ENCODE measurements at places on chromosomes 12 and 14.

DNA sequence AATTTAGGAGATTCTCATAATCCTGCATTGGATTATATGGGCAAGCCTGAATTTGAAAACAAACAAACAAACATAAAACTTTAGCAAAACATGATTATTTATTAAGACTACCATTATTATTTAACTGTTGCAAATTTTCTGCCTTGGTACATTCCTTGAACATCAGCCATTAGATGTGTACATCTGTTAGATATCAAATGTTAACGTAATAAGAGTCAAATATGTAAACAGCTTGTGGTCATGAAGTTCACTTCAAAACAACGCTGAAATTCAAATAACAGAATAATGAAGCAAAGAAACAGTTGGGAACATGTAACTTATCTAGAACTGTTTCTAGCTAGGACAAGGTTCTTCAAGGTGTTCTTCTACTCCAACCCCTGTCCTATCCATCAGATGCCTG, 14.3 kb upstream of the TMX1 start:
- DNase-seq, result no peak

DNA sequence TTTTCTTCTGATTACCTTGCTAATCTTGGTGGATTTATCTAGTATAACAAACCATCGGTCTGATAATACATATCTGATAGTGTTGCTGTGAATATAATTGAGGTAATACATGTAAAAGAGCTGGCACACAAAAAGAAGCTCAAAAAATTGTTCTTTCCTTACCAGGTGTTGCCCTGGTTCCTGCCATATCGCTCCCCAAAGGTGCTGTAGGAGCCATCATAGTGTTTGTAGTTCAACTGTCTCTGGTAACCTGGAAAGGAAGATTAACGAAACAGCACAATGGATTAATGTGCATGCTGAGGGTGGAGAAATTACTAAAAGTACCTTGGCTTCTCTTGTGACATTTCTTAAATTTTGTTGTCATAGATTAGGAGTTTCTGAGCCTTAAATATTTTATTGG, 36.6 kb downstream of the A2M start:
- DNase-seq, result no peak

DNA sequence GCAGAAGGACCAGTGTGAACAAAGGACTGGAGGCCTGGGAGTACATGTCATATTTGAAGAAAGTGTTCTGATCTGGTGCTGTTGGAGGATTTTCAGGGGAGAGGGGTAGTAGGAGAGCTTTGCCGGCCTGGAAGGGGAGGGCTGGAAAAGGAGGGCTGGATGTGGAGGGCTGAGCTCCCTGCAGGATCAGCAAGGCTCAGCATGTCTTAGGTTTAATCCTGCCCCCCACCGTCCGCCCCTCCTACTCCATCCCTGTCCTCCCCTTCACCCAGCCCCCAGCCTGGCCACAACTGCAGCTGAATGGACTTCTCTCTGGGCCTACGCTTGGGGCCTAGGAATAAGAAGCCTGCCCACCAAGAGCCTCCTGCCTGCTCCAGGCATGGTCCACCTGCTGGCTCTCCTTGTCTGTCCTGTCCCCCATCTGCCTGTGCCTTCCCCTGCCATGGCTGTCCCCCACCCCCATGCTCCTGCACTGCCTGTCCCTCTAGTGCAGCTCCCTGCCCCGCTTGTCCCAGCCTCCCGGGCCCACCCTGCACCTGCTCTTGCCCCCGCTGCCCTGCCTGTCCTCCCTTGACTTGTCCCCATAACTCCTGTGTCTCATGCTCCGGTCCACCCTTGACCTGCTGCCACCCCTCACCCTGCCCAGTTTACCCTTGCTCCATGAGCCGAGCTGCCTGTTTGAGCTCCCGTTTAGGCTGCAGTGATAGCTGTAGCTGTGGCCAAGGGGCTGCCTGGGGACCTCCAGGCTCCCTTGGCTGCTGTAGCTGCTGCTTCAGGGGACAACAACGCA, 9.8 kb upstream of the RARG start:
- no peak for DNase-seq

GRCh38 chr14:68341411-68342212, 451.3 kb downstream of the ZFP36L1 start:
- no peak for DNase-seq

- peak; percentile 10 for DNase-seq
Measured at GRCh38 chr12:26469421-26470180, 274.2 kb downstream of the SSPN start.

GRCh38 chr12:2453076-2453760, 341.6 kb upstream of the FKBP4 start:
- DNase-seq, result no peak

DNA sequence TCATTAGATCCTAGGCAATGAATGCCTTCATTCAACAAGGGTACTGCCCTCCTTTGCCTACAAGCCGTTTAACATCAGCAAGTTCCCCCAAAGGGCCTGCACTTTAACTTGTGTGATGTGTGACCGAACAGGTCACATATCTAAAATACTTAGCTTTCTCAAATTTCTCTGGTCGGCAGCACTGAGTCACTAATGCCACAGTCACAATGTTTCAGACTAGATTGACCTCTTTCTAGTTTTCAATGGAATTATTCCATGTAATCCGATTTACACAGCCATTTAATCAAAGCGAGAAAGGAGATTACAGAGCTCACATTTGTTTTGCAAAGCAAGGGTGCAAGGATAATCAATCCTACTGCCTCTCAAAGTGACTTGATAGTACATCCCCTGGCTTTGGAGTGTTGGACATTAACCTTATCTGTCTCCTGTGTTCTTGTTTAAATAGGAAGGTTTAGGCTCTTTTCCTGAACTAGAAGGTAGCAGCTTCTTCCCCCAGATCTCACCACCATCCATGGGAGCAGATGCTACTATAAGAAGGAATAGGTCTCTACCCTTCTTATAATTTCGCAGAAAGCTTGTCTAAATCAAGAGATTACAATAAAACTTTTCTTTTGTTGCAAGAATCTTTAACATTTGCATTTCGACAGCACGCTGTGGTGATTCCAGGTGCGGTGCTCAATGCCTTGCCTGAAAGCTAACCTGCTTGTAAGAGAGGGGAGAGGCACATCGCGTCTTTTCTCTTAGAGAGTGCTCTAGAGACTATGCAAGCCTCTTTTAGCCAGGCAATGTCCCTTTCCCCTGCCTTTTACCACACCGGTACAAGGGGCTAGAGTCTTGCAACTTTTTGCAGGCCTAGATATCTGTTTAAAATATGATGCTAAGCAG, 1.8 kb downstream of the KITLG start:
- DNase-seq, result no peak

- no peak for DNase-seq
Measured at GRCh38 chr12:43277651-43278540, 274.1 kb downstream of the ADAMTS20 start.

GRCh38 chr12:105756961-105757360, 381.8 kb downstream of the NUAK1 start:
- DNase-seq, result no peak

GRCh38 chr14:59276235-59276634, 87.8 kb downstream of the DAAM1 start:
- DNase-seq, result no peak

DNA sequence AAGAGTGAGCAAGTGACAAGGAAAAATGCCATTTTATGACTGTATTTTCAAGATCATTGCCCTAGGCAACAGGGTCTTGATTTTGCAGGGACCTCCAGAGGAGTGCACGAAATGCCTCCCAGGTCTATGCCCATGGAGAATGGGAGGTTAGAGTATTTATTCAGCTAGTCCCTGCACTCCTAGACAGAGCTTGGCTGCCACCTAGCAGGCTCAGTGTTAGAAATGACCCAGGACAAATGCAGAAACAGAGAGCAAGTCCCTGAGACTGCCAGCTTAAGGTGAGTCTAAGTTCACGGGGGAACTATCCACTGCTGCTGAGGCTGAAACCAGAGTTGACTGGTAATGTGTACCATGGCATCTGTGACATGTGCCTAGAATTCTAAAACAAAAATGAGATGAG, 506.4 kb downstream of the MED13L start:
- no peak for DNase-seq

DNA sequence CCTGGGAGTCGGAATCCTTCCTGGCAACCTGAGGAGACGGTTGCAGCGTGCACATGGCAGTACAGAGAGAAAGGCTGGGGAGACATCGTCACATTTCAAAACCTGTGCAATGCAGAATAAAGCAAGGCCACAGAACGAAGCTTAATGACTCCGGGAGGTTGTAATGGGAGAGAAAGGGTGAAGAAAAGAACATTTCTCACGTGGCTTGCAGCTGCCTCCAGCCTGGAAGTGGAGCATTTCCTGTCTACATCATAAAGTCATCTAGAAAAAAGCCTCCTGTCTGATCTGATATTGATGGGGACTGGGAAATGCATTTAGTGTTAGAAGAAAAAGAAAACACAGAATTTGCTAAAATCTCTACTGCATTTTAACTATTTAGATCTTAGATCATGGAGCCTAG, 209.3 kb downstream of the TMEM132C start:
- no peak for DNase-seq

GRCh38 chr12:31488737-31489338, 102.1 kb downstream of the DENND5B start:
- no peak for DNase-seq

- DNase-seq, result no peak
Measured at GRCh38 chr14:52189325-52189724, 78.2 kb upstream of the PTGDR start.

DNA sequence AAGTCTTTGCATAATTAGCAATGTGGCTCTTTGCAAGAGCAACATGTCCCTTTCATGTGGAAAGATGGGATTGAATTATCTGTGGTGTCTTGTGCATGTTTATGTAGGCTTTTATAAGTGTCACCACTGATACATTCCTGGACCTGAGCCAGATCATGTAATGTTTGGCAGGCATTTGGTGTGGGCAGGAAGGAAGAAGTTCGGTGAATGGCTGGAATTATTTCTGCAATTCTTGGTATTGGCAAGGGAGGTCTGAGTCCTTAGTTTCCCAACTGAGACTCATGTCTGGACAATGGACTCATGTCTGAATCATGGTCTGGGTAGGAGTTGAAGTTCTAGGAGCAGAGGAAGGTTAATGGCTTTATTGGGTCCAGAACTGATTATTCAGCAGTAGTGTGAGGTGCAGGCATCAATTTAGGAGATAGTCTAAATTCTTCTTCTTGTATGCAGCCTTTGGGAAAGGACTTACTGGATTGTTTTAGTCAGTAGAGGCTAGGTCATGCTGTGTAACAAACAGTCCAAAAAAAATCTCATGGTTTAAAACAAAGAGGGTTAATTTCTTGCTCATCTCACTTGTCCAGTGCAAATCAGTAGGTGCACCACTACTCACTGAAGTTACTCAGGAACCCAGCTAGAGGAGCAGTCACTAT, 186.5 kb upstream of the LHX5 start:
- no peak for DNase-seq

All from suppressor macrophage (primary cell).